ENCODE measurements at places on chromosomes 11 and 22.

DNA sequence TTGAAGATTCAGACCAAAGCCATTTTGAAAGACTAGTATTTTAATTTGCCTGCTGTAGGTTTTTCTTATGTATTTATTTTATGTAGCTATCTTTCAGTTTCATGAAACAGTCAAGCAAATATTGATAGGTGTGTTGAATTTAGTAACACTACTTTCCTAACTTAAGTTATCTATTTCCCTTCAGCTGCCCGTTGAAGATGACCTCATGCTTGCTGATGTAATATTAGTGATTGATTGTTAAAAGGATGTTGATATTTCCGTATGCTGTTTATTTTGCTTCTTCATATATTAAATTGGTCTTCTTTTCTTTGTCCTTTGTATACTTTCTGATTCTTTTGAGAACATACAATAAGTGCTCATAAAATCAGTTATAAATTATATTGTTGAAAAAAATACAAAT is 86.8 kb upstream of the CHORDC1 start:
- no peak for DNase-seq

GRCh38 chr11:69155302-69156234 is at the start of gene SMIM38:
TSS of gene SMIM38 (plus strand) at chr11:69155935. CDS start at chr11:69157847, 1,912 bp downstream.
- DNase-seq, result no peak

GRCh38 chr22:41442240-41442792 is 4.3 kb downstream of the TOB2 start:
- DNase-seq, result no peak

DNA sequence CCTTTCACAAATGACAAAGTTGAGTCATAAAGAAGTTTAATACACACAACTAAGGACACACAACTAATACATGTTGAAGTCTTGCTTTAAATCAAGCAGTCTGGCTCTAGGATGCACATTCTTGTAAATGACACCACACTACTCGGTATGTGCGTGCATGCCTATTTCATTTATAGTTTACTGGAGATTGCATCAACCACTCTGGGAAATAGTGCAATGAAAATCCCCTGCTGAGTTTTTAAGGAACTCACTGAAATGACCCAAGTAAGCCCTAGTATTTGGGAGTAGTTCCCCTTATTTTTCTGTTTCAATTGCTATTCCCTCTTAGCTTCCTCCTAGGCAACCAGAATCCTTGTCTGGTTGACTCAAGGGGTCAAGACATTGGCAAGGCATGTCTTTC is 160.2 kb upstream of the LARGE1 start:
- DNase-seq, result no peak

DNA sequence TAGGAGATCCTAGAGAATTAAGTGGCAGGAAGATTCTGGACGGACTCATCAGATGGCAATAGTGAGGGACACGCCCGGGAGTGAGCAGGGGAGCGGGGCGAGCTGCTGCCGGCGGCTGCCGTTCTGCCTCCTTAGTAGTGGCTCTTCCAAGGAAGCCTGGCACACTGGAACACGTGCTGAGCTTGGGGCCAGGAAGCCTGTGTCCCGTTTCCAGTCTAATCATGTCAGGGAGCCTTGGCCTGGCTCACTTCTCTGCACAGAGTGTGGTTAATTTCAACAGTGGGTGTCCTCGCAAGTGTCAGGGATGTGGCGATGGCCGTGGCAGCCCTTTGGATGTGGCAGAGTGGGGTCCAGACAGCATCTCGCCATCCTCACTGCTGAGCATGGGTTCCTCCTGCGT is 16.5 kb downstream of the GLB1L3 start:
- DNase-seq, result no peak

DNA sequence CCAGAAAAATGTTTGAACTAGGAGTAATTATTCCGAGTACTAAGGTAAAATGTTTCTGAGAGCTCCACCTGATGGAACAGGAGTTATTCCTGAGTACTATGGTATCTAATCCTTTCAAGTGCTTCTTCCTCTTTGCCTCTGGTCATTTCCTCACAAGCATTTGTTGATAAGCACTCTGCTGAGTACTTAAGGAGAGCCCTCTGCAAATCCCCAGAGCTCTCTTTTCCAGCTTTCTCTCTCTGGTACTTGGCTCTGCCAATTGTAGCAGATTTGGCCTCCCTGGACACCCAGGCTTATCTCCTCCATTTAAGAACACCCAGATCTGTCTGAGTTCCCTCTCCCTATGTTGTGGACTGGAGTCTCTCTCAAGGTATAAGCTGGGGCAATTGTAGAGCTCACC is 457.0 kb downstream of the MN1 start:
- no peak for DNase-seq

DNA sequence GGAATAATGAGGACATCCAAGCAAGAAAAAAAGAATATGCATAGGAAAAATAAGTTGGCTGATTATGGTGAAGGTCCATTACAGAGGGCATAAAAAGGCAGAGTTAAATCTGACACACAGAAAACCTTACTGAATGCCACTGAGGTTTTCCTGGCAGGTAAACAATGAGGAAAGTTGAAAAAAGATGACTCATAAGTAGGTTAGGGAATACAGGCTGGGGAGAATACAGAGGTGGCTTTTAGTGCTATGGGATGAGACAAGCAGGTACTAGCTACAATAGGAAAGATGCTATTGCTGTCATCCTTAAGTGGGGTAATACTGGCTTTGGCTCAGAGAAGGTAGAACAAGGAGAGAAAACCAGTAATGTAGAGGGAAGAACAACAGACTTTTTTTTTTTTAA is 44.7 kb downstream of the CSTF3 start:
- DNase-seq, result no peak

DNA sequence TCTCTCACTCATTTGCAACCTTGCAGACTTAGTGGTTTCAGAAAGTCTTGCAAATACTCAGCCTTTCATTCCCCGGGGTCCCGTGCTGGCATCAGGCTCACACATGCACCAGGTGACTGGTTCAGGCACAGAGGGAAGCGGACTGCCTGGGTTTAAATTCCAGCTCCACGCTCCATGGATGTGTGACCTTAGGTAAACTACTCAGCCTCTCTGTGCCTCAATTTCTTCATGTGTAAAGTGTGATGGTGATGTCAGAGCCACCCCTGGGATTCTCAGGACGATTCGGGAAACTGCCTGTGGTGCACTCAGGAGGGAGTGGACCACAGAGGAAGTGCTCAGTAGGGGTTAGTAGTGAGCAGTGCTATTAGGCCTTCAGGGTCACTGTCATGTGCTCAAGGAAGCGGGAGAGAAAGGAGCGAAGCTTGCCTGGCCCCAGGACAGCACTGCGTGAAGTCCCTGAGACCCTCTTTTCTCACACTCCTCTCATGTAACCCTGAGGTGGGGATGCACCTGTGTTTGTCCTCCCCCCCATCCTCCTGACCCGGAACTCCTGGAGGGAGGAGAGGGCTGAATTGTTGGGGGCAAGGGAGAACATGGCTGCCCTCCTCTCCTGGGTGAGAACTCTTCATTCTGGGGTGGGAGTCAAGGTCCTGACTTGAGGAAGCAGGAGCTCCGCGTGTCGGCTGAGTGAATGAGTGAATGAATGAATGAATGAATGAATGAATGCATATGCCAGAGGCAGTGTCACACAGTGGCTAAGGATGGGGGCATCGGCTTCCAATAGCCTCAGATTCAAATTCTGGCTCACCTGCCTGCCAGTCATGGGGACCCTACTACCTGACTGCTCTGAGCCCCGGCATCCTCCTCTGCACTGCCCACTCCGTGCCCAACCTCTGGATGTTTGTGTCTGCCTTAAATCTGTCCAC is 14.4 kb upstream of the UPK3A start:
- no peak for DNase-seq

- no peak for DNase-seq
Observed at GRCh38 chr11:94673951-94674491, 94.1 kb upstream of the AMOTL1 start.

GRCh38 chr11:15864026-15864805 is 492.1 kb downstream of the SOX6 start:
- no peak for DNase-seq

GRCh38 chr22:26740253-26740652 is 82.9 kb downstream of the MIAT start:
- DNase-seq, result no peak

DNA sequence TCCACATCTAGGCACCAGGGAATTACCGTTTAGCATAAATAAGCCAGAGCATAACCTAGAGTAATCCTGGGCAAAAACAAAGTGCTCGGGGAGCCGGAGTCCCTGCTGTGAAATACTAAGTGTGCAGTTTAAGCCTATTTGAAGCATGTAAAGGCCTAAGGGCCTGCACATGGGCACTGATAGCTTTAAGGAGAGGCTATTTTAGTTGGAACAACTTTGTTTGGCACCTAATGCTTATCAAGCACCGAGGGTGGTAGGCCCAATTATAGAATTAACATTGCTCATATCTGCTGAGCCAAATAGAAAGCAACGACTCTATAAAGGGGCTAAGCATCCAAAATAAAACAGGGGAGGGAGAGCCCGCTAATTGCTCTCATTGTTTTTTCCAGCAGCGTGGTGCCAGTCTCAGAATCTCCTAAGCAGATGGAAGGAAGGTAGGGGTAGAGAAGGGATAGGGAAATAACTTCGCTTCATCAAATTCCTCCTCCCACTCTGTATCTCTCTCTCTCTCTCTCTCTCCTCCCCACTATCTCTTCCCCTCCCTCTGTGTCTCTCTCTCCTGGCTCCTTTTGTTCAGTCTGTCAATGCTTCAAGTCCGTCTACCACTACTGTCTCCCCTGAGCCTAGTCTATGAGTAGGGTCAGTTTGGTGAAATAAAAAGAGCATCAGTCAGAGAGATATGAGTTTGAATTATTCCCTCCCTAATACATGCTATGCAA is 292.8 kb downstream of the NXPE2 start:
- no peak for DNase-seq

DNA sequence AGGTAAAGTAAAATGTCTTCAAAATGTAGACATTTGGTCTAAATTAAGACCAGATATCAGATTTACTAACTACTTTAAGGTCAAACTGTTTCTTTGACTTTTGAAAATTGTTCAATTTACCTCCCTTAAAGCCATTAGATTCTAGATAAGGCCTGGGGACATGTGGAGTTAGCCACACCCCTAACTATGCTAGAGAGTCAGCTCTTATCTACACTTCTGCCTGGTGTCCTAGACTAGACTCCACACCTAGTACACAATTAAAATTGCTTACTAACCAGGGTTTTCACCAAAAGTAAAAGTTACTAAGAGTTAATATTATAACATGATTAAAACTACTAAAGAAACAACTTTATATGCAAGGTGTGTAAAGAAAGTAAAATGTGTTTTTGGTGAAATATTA is 43.6 kb upstream of the DBX1 start:
- no peak for DNase-seq

DNA sequence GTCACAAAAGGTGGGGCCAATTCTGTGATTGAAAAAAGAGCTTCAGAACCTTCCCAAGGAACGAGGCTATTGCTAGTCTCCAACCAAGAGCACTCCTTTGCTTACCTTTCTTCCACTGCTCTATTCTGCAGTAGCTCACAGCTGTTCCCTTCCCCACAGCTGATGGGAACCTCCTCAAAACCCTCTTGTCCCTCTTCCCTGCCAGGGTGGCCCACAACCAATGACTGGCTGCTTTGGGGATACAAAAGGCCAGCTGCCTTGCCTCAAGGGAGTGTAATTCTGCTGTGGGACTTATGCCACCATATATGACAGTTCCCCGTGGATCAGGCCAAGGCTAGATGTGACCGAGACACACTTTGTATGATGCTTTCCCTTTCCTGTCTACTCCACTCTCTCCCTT is 15.0 kb downstream of the KCNE3 start:
- no peak for DNase-seq

GRCh38 chr22:27247701-27248434 is 553.7 kb downstream of the MN1 start:
- DNase-seq, result no peak

- no peak for DNase-seq
Observed at GRCh38 chr11:2299773-2300172, 1.9 kb downstream of the C11orf21 start.

- DNase-seq, result no peak
Observed at GRCh38 chr11:77206264-77207018, 78.4 kb downstream of the MYO7A start.

DNA sequence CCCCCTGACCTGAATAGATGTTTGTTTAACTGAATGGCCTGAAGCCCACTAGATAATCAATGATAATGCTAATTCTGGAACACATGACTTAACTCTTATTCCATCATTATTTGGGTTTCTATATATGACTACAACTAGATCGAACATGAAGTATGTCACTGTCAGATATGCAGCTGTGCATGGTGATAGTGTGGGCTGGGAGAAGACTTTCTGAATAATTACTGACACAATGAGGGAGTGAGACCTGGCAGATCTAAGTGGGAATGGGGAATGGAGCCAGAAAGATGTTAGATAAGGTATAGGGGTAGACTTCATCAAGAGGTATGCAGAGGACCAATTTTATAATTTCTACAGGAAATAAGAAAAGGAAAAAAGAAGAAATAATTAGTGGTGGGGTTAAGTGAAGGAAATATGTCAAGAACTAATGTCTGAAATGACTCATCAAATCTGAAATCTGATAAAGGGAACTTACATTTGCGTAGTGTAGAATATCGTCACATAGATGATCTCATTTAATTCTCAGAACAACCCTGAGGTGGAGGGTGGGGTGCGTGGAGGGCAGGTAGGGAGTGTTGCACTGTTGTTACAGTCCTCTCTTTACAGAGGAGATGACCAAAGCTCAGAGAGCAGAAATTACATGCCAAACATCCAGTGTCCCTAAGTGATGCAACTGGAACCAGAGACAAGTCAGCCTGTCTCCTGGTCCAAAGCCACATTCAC is 68.2 kb upstream of the EED start:
- DNase-seq, result no peak

- no peak for DNase-seq
Observed at GRCh38 chr11:77269484-77270123, 31.9 kb downstream of the GDPD4 start.

GRCh38 chr22:33835265-33835664 is 85.0 kb downstream of the LARGE1 start:
- no peak for DNase-seq

DNA sequence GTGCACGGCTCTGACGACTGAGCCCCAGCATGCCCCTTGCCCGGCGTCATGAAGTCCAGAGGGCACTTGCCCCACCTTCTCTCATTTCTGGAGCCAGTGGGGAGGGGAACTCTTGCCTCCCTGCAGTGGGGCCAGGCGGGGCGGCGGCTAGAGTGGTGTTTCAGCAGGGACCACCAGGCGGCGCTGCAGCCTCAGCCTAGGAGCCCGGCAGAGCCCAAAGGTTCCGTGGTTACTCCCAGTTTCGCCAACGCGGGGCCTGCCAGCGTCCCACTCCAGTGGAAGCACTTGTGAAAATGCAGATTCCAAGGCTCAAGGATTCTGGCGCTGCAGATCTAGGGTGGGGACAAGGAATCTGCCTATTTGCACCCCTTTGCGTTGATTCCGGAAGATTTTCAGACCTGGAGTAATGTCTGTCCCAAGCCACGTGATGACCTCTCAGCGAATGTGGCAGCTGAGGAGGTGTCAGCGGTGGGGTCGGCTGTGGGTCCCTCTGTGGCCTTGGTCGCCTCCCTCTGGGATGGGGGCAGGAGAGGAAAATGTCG is 55.7 kb downstream of the CD82 start:
- DNase-seq, result no peak

GRCh38 chr11:122734848-122735496 is 79.5 kb downstream of the UBASH3B start:
- DNase-seq, result no peak

- no peak for DNase-seq
Observed at GRCh38 chr11:85740481-85741400, 54.7 kb upstream of the CCDC89 start.

- no peak for DNase-seq
Observed at GRCh38 chr11:80383655-80384054, 942.8 kb upstream of the TENM4 start.

- no peak for DNase-seq
Observed at GRCh38 chr11:83715927-83716535, 429.9 kb upstream of the CCDC90B start.

- no peak for DNase-seq
Observed at GRCh38 chr11:75182664-75183063, 31.8 kb downstream of the SLCO2B1 start.

Data from naive thymus-derived CD8-positive, alpha-beta T cell (primary cell).